Testis (tissue), 5 donors: ENCODE measurements at places on chromosomes 13 and 19. TPM values are rescaled to one million over a fixed set of nuclear protein-coding genes. Genes with fewer than 3 reads are reported as not detected.

OPA3 gene
- 18.3 TPM for total RNA-seq

CEACAM8 gene
- 0.16 TPM for total RNA-seq

SWSAP1 gene
- 7.0 TPM for total RNA-seq

URAD gene
- 1.6 TPM for total RNA-seq

GRCh38 chr19:45971260-45971902 lies 2.3 kb downstream of the NOVA2 start:
- DNase-seq, result no peak

DNA sequence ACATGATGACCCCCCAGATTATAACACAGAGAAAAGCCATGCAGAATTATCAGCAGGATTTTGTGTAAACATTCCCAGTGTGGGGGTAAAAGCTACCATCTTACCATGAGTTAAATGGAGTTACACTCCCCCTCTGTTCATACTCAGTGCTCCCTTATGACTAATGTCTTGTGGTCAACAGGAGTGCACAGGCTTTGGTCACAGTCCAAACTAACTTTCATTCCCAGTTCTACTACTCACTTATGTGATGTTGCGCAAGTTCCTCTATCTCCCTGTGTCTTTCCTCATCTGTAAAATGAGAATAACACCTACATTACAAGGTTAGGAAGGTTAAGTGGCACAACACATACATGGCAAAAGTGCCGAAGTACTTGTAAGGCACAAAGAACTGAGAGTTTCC lies 277.9 kb downstream of the RBM26 start:
- DNase-seq, result no peak

CDKN2D gene
- total RNA-seq, result 37.2 TPM

- no peak for DNase-seq
These were observed 13.5 kb upstream of the INSR start for GRCh38 chr19:7307590-7308218.

EDNRB gene
- total RNA-seq, result 5.9 TPM

CCNE1 gene
- 16.3 TPM for total RNA-seq

SLC15A1 gene
- 0.37 TPM for total RNA-seq

DNA sequence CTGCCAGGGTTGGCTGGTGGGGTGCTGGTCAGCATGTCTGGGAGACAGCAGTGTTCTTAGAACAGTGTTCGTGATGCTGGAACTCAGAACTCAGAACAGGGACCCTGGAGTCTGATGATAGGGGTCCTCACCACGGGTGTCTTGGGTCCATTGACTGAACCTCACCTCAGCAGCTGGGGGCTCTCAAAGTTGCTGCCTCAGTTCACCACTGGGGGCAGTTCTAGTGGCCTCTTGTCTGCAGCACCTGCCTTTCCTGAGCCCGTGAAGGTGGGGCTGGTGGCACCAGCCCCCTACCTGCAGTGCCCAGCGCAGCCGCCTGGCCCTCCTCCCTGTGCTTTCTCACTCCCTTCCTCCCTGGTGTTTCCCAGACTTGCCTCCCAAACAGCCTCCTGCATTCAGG lies 28.5 kb downstream of the SAFB start:
- DNase-seq, result no peak

DNA sequence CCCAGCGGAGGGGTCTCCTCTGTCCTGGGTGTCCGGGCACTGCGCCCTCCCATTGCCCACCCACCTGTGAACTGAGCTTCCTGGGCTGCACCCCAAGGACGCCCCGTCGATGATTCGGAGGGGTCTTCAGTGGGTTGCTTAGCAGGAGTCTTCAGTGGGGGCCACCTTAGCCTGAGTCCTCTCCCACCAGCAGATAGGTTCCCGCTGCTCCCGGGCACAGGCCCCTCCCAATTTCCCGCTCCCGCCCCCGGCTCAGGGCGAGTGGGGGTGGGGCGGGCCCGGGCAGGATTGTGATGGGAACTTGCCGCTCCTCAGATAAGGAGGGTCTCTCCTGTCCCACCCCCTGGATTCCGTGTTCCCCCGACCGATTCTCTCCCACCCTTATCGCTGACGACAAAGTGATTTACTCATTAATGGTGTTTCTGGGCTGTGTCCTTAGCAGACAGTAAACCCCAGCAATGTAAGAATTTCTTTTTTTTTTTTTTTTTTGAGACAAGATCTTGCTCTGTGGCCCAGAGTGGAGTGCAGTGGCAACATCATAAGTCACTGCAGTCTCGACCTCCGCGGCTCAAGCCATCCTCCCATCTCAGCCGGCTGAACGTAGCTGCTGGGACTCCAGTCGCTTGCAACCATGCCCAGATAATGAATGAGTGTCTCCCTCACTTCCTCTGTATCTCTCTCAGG lies 655 bp upstream of the S1PR5 start:
- DNase-seq, result no peak

CEACAM3 gene
- total RNA-seq, result not detected

RLN3 gene
- total RNA-seq, result not detected

DNA sequence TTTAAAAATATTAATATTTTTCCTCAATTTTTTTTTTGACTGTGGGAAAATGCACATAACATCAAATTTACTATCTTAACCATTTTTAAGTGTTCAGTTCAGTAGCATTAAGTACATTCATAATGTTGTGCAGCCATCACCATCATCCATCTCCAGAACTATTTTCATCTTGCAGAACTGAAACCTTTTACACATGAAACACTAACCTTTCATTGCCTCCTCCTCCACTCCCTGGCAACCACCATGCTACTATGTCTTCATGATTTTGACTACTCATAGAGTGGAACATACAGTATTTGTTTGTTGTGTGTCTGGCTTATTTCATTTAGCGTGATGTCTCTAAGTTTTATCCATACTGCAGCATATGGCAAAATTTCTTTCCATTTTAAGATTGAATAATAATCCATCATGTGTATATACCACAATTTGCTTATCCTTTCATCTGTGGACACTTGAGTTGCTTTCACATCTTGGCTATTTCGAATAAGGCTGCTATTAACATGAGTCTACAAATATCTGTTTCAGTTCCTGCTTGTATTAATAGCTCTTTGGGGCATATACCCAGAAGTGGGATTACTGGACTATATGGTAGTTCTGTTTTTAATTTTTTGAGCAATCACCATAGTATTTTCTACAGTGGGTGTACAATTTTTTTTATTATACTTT lies 376.4 kb downstream of the MTUS2 start:
- no peak for DNase-seq

TEX26 gene
- total RNA-seq, result 21.4 TPM

CEACAM21 gene
- 1.3 TPM for total RNA-seq

ZNF700 gene
- 22.0 TPM for total RNA-seq

DNA sequence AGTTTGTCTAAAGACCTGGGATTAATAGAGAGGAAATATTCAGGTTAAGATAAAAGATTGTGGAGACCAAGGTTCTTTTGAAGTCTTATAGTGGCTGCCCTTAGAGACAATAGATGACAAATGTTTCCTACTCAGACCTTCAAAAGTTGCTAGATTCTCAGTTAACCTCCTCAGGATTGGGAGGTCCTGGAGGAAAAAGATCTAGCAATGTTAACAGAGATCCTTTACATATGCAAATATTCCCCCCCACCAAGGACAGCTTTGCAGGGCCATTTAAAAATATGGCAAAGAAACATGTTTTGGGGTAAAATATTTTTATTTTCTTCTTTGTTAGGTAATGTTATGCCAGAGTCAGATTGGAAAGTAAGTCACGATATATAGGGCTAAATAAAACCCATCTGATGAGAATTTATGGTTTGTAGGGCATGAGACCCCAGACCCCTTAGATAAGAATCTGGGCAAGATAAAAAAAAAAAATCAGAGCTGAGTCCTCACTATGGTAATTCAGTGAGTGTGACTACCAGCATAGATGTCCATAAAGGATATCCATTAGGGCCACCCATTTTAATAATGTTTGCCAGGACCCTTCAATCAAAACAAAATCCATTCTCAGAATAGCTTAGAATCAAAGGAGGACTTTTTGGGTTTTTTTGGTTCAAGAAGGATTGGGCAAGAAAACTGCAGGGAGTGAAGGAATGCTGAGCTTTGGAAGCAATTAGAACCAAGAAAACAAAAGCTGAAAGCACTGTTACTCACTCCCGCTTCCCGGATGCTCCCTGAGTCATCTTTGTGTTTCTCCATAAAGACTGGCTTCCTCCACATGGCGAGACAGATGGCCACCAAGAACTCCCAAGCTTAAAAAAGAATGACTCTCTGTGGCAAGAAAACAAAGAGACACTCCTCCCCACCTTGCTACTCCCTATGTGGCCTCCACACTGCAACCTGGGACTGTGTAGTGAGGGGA lies 28.2 kb downstream of the VSTM1 start:
- no peak for DNase-seq

LSM7 gene
- total RNA-seq, result 163 TPM

- DNase-seq, result no peak
These were observed 51.2 kb upstream of the EEF1AKMT1 start for GRCh38 chr13:20824762-20825476.

GRCh38 chr19:11480715-11481533 lies at the start of gene ELAVL3:
TSS of gene ELAVL3 (minus strand) at chr19:11481046. CDS start at chr19:11480608, 438 bp downstream.
- no peak for DNase-seq

DNA sequence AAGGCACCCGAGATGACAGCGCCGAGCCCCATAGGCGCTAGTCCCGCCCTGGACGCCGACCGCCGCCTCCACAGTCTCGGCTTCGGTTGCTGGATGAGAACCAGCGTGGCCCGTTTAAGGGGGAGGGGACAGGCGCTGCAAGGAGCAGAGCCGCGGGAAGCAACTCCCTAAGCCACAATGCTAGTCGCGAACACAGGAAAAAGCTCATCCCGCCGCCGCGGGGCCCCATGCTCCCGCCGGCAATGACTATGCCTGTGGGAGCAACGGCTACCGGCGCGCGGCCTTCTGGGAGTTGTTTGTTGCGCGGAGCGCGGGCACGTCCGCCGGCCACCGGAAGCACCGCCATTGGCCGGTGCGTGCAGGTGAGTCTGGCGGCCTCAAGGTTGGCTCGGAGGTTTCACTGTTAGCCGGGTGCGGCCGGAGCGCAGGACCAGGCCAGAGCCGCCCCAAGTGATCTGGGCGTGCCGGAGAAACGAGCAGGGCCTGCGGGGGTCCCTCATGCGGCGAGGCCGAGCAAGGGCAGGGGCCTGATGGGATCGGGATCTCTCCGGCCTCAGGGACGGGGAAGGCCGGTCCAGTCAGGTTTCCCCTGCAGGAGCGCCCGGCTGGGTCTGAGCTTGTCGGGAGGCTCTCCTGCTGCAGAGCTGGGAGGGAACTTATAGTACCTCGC lies at the start of gene ZNF544:
TSS of gene ZNF544 (plus strand) at position 330 of the 670 bp plus-strand sequence. CDS start 15,110 bp downstream, outside the sequence.
- peak; percentile 88 for DNase-seq

GRCh38 chr13:104594806-104595205 lies 1528.6 kb upstream of the SLC10A2 start:
- no peak for DNase-seq

DNA sequence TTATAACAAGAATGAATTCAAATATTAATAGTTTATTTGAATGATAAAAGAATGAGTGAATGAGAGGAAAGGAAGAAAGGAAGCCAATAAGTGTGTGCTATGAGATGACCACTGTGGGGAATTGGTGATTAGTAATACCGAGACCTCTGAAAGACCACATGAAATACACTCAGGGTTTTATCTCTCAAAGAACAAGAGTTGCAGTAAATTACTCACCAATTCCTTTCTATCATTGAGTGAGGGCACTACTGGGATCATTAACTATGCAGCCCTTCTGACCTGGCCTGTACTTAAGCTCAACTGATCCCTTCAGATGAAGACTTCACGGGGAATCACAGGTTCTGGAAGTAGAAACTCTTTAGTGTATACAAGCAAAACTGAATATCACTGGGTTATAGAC lies 1636.1 kb downstream of the SLITRK5 start:
- DNase-seq, result no peak

DNA sequence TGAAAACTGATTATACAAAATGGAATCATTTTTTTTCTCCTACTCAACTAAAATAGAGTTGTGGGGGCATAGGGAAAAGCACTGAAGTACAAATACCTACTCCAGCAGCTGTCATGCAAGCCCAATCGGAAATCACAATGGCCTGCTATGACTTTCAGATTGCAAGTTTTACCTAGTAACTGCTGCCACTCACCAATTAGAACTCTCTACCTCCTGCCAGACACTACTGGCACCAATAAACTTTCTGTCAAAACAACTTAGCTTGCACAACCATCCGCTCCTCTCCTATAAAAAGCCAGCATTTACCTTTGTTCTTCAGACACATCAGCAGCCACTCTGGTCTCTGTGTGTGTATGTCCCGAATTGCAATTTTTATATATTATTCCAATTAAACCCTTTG lies 9.3 kb upstream of the TRPC4 start:
- DNase-seq, result no peak

DNA sequence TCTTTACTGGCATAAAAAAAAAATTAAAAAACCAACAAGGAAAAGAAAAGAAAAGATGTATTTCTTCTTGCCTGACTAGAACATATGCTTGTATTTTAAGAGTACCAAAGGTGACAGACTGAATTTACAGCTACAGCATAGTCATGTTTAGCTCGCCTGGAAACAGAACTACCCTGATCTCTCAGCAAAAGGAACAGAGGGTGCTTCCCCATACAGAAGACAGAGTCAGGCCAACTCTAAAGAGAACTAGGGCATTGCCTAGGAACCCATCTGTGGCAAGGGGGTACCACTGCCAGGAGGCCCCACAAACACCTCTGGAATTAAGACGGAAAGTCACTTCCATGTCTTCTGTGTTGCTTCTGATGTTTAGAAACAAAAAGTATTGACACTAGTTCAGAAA lies 252.1 kb upstream of the STARD13 start:
- DNase-seq, result no peak

- DNase-seq, result no peak
These were observed 59.9 kb upstream of the SLAIN1 start for GRCh38 chr13:77637588-77637987.
